Activated CD4-positive, alpha-beta T cell treated with anti-CD3 and anti-CD28 coated beads, Interleukin-2, amount 10 ng/mL, durations not matched to agents 24 days and 14 days (primary cell): ENCODE measurements at places on chromosomes 13 and 19. TPM values are rescaled to one million over a fixed set of nuclear protein-coding genes. Genes with fewer than 3 reads are reported as not detected.

Gene C1QTNF9
- 0.09 TPM in 1 of 2 replicates, not detected in the other for total RNA-seq

Gene SLC10A2
- total RNA-seq, result not detected in 2 replicates

Gene SBSN
- not detected in 2 replicates for total RNA-seq

Gene CASP14
- not detected in 2 replicates for total RNA-seq

Gene ZNF471
- total RNA-seq, result 0.09 and 0.19 TPM in 2 replicates

Gene B3GNT8
- 0.37 and 0.83 TPM in 2 replicates for total RNA-seq

Gene ZNF773
- 4.9 and 5.1 TPM in 2 replicates for total RNA-seq

Gene ZNF837
- 0.89 and 1.1 TPM in 2 replicates for total RNA-seq

Gene TNFSF13B
- total RNA-seq, result 2.7 TPM in 2 replicates

Gene C19orf73
- total RNA-seq, result 2.0 and 2.5 TPM in 2 replicates

Gene ZNF888
- 4.4 and 6.5 TPM in 2 replicates for total RNA-seq

Gene MEIS3
- total RNA-seq, result not detected in 2 replicates

Gene SIGLEC7
- total RNA-seq, result not detected in 2 replicates

Gene POSTN
- total RNA-seq, result not detected in 2 replicates

Gene TRPM4
- 1.4 and 1.8 TPM in 2 replicates for total RNA-seq

Gene ZNF677
- 0.91 and 1.8 TPM in 2 replicates for total RNA-seq

Gene BORA
- 17.3 and 18.1 TPM in 2 replicates for total RNA-seq

Gene SMIM44
- total RNA-seq, result not detected in 2 replicates

Gene SHC2
- total RNA-seq, result not detected in 2 replicates

Gene CFD
- total RNA-seq, result 1.4 and 2.5 TPM in 2 replicates

Gene LAIR1
- 5.9 and 7.7 TPM in 2 replicates for total RNA-seq

Gene SELENOV
- total RNA-seq, result not detected in 2 replicates

Gene TTC9B
- total RNA-seq, result not detected in 2 replicates

Gene KLF1
- 0.77 and 1.2 TPM in 2 replicates for total RNA-seq

Gene SAMD1
- 147 and 152 TPM in 2 replicates for total RNA-seq

Gene MCEMP1
- total RNA-seq, result not detected in 2 replicates

Gene APOC1
- total RNA-seq, result 1.8 and 2.1 TPM in 2 replicates

Gene NKPD1
- total RNA-seq, result 0.16 and 0.28 TPM in 2 replicates

Gene ZNF383
- total RNA-seq, result 6.4 and 8.6 TPM in 2 replicates

Gene KCNRG
- total RNA-seq, result 0.43 TPM in 1 of 2 replicates, not detected in the other

Gene RASAL3
- 110 and 114 TPM in 2 replicates for total RNA-seq

Gene TMEM190
- total RNA-seq, result not detected in 2 replicates

Gene MEF2B
- total RNA-seq, result 2.9 and 3.0 TPM in 2 replicates

Gene ERICH6B
- not detected in 2 replicates for total RNA-seq

Gene TMC4
- 0.54 and 1.1 TPM in 2 replicates for total RNA-seq

Gene PSG6
- total RNA-seq, result not detected in 2 replicates

Gene ATP12A
- 0.23 and 0.28 TPM in 2 replicates for total RNA-seq

Gene PSG11
- total RNA-seq, result not detected in 2 replicates

Gene CCNA1
- total RNA-seq, result 2.1 and 2.2 TPM in 2 replicates

Gene PRR12
- total RNA-seq, result 31.1 and 32.7 TPM in 2 replicates

Gene NEK5
- not detected in 2 replicates for total RNA-seq

Gene MBD3L2
- total RNA-seq, result not detected in 2 replicates

Gene SLC7A1
- 137 and 138 TPM in 2 replicates for total RNA-seq
